ENCODE measurements at places on chromosomes 7 and 10.

DNA sequence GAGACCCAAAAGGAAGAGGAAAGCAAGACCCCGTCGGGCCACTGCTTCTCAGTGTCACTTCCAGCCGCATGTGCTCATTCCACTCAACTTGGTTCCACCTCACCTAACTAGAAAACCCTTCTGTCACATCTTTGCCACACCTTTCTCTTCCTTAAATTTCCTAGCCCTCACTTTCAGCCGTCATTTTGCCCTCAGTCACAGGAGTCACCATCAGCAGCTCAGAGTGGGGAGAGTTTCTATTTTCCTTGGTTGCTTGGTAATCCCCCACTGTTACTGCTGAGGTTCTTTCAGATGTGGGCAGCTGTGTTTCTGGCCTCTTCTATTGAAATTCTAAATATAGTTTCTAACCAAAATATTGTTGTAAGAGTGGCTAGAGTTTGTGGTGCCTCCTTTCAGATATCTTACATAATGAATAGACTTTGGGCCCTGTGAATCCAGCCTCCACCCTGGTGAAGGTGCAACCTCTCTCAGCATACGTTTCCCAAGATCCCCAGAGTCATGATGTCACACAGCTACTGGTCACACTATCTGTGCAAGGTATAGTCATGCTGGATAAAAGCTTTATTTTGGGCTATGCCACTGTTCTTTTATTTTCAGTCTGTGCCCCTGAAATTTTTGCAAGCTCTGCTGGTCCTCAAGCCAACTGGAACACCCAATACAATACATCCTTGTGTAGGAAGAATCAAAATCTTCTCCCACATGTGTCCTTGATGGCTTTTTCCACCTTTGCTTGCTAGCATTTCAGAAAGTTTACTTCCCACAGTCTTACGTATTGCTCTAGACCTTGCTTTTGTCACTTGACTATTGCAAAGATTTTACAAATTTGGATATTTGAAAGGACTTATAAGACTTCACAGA lies 9.2 kb downstream of the AGBL3 start:
- no peak for DNase-seq

- no peak for DNase-seq
Measured at GRCh38 chr7:105289704-105290103, 99.0 kb downstream of the SRPK2 start.

DNA sequence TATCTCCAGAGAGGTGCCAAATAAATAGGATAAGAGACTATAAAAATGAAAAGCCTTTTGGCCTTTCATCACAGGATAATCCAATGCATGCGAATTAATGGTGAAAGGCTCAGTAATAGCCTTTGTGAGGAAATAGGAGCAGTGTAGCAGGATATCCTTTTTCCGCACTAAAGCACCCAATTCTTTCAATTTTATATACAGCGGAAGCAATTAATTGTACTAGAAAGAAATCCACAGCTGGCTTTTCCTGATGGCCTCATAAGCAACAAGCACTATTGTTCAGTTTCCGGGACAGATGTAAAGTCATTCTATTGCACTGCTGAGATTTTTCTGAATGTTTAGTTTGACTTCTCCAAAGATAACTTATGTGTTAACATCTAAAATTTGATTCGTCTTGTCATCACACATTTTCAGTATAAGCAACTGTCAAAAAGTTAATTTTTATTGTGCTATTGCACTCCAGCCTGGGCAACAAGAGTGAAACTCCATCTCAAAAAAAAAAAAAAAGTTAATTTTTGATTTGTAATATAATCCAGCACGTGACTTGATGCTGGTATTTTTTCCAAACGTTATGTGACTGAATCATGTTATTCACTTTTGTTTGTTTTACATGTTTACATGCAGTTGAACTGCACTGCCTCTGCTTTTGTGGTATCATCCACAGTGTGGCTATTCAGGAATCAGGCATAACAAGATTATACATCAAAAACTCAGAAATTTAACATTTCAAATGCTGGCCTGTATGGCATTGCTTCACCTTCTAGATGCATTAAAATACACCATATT lies 8.4 kb upstream of the BMPR1A start:
- no peak for DNase-seq

DNA sequence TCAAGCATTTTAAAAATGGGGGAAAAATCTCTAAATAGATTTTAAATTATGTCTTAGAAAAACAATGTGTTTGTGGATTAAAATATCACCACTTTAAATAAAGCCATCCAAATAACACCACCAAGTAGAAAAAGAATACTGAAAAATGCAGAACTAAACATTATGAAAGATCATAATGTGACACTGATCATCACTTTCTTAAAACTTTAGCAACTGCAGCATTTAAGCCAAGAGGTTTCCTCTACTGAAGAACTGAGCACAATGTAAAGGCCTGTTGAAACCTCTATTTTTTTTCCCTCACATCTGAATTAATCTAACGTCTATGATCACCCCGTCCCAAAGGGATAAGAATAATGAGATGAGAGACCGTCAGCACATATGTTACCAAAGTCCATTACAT lies 18.6 kb downstream of the MINDY3 start:
- DNase-seq, result no peak

DNA sequence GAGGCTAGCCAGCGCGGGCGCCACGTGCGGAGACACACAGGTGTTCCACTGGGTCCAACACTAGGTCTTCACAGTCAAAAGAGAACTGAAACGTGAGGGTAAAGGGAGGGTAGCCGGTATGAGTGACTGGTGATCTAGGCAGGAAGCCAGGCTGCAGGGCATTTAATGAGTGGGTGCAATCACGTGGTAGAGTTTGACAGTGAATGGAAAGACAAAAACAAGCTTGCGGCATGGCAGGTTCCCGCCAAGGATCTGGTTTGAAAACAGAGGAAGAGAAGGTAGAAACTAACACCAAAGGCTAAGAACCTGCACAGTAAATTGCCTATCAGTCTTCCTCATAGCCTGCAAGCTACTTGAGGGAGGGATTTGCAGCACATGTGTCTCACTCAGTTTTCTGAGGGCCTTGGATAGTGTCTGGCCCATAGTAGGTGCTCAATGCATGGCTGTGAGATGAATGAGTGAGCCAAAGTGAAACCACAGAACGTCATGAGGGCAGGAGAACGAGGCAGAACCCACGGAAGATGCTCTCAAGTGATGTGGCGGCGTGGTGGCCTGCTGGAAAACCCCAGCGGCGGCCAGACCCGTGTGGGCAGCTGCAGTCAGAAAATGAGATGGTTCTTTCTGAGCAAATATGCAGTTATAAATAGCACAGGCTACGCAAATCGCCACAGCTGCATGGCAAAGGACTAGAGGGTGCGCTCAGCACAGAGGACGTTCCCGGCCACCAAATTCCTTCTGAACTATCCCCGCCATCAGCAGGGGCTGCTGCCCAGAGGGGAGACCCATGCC lies 183.6 kb upstream of the NFE2L3 start:
- no peak for DNase-seq

DNA sequence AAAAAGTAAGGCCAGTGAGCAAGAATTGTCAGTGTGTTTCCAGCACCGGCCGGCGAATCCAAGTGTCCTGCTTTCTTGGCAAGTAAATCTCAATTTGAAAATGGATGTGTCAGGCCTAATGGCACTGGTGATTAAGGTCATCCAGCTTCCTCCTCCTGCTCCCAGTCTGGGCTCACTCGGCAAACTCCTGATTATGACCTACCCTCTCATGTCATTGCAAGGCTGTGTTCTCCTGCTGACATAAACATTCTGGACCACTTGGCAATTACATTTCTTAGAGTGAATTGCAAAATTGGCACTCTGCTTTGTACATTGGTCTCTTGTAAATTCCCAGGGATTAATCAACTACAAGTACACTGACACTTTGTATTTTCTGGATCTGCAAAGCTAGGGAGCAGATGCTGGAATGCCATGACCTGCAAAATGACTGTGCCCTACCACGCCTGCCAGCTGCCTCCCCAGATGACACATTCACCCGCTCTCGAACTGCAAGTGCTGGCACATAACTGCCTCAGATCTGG lies 473.8 kb downstream of the KIF20B start:
- no peak for DNase-seq

- peak; percentile 54 for DNase-seq
Measured at GRCh38 chr7:16961641-16962040, 79.9 kb upstream of the AGR3 start.

- peak; percentile 98 for DNase-seq
Measured at GRCh38 chr7:13981070-13981469, 8.4 kb downstream of the ETV1 start.

GRCh38 chr7:140672382-140673062 lies at the start of gene ADCK2:
Gene ADCK2, plus strand, starts transcription at chr7:140672945. Its CDS starts 386 bp downstream, at chr7:140673331.
- no peak for DNase-seq

DNA sequence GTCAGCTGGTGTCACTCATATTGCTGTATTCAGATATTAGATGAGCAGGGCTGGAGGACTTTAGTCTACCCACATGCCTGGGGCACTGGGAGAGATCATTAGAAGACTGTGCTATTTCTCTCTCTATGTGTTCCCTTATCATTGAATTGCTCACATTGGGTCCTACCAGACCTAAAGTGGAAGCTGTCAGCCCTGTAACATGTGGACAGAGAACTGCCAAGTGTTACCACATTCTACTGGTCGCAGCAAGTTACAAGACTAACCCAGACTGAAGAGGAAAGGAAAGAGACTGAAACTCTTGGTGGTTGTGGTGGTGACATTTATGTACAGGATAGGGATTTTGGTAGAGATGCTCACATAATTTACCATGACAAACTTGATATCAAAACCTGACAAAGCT lies 627.1 kb upstream of the FZD8 start:
- DNase-seq, result no peak

GRCh38 chr10:123417414-123417813 lies 248.7 kb upstream of the GPR26 start:
- DNase-seq, result no peak

Data from stromal cell of bone marrow (primary cell).